Muscle of arm (tissue), 14 donors: ENCODE measurements at places on chromosomes 11 and 22. TPM values are rescaled to one million over a fixed set of nuclear protein-coding genes. Genes with fewer than 3 reads are reported as not detected.

DNA sequence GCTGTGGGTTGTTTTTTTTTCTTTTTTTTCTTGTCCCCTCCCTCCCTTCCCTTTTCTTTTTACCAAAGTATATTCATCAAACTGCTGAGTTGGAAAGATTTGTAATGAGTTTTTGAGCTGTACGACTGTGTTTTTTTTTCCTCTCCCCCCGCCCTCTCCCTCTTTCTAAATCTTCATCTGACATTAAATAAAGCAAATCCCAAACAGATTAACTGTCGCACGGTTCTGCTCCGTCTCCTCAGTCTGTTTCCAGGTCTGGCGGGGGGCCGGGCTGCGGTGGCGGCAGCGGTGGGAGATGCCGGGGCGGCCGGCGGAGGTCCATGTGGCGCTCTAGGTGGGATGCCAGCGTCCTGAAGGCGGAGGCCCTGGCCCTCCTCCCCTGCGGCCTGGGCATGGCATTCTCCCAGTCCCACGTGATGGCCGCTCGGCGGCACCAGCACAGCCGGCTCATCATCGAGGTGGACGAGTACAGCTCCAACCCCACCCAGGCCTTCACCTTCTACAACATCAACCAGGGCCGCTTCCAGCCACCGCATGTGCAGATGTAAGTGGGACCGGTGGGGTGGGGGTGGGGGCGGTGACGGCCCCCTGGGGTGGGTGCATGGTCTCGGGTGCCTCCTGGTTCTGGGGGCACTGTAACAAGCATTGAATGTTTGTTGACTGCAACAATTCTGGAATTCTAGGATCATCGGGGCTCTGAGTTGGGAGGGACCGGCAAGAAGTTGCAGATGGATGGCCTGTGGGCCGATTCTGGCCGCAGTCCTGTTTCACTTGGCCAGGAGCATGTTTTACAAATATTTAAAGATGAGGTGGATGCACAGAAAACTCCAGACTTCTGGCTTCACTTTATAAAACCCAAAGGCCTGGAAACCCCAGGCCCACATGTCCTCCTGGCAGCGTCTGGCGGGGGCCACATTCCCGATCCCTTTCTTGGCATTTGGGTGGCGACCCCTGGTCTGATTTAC, 13.1 kb downstream of the MPPED1 start:
- peak; percentile 59 for DNase-seq

- no peak for DNase-seq
These were observed 35.9 kb downstream of the PIK3C2A start for GRCh38 chr11:17171916-17172315.

DNA sequence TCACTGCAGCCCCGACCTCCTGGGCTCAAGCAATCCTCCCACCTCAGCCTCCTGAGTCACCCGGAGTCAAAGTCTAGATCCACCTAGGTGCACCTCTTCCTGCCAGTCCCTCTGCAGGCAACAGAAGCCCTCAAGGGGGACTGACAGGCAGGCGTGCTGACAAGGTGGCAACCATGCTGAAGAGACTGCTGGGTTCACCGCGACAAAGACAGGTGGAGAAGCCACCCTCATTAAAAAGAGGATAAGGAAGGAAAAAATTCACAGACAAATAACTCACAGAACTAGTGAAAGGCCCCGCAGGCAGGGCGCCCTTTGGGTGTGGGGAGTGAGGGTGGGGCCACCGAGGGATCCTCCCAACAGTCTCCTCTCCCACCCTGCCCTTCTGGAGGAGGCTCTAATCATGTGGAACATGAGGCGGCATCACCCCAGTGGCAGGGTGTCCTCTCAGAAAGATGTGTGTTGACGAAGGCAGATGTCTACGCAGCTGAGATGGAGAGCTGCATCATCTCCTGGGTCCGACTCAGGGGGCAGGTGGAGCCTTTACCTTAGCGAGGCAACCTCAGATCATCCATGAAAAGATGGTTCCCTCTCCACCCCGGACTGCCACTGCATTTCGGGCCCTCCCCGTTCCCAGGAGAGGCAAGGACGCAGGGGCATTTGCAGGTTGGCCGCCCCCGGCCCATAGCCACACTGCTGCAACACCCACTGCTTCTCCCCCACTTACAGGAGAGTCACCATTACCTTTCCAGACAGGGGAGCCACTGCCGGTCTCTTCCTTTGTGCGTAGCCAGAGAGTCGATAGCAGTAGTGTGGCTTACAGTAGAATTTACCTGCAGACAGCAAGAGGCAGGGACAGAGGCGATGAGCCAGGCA, 91.2 kb upstream of the BID start:
- DNase-seq = no peak

FAM181B gene
- 0.11 TPM for polyA plus RNA-seq

DNA sequence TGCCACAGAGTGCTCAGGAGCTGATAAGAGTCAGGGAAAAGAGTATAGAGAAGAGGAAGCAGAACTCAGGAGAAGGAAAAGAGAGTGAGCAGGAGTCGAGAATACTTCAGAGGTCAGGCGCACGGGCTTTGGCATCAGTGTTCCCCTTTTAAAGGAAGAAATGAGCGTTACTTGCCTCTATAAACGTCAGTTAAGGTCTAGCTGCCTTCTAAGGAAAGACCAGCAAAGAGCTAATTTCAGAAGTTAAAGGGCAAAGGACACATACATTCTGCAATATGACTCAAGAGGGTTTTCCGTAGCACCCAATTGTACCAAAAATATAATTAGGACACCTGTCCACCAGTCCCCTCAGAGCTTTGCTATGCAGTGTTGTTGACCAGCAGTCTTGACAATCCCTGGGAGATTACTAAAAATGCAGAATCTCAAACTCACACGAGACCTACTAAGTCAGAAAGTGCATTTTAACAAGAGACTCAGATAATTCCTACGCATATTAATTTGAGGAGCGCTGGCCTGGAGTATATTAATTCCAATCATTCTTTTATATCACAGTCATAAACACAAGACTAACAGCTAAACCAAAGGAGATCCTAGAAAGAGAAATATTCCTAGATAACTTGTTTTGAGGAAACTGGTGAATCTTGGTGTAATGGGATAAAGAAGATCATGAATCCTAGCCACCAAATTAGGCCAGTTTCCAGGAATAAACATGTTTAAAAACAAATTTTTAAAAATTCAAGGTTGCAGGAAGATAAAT, 249.0 kb downstream of the CADM1 start:
- no peak for DNase-seq

DNA sequence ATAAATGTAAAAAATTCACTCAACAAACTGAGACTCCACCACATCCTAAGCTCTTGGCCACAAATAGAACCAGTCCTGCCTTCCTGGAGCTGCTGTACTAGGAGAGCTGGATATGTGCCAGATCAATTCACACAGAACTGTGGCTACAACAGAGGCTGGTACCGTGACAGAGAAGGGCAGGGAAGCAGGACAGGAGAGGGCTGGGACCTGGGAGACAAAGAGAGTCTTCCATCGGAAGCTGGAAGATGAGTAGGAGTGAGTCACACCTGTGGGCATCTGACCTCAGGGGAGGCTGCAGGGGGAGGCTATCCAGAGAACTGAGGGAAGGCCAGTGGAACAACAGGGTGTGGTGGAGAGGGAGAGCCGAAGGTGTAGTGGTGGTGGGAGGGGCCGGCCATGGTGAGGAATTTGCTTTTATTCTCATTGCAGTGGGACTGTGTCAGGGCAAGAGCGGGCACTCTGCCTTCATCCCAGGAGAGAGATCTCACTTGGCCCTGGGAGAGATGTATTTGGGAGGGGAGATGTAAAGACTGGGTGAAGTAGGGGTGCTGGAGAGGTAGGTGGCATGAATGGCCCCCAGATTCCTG, 1.9 kb upstream of the LTBP3 start:
- no peak for DNase-seq

PLCB3 gene
- polyA plus RNA-seq = 18.0 TPM

MYBPC3 gene
- 0.19 TPM for polyA plus RNA-seq

ARHGAP42 gene
- polyA plus RNA-seq = not detected

DNA sequence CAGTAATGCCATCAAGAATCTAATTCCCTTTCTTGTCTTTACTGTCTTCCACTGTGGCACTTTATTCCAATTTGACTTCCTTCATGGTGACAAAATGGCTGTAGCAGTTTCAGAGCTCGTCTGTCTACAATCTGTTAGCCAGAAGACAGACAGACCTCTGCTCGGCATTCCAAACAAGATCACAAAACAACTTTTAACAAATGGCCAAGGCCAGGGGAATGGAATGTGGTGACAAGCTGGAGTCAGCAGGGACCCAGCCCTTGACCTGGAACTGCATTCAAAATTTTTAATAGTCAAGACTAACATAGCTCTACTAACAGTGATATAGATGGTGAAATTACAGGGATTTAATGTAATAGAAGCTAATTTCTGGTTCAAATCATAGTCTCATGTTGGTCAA, 637.2 kb downstream of the ETS1 start:
- DNase-seq = no peak

GRCh38 chr11:73980001-73980961, 2.4 kb downstream of the UCP2 start:
- no peak for DNase-seq

C11orf52 gene
- 2.5 TPM for polyA plus RNA-seq

GRCh38 chr11:129396454-129396853, 20.8 kb downstream of the BARX2 start:
- no peak for DNase-seq

DNA sequence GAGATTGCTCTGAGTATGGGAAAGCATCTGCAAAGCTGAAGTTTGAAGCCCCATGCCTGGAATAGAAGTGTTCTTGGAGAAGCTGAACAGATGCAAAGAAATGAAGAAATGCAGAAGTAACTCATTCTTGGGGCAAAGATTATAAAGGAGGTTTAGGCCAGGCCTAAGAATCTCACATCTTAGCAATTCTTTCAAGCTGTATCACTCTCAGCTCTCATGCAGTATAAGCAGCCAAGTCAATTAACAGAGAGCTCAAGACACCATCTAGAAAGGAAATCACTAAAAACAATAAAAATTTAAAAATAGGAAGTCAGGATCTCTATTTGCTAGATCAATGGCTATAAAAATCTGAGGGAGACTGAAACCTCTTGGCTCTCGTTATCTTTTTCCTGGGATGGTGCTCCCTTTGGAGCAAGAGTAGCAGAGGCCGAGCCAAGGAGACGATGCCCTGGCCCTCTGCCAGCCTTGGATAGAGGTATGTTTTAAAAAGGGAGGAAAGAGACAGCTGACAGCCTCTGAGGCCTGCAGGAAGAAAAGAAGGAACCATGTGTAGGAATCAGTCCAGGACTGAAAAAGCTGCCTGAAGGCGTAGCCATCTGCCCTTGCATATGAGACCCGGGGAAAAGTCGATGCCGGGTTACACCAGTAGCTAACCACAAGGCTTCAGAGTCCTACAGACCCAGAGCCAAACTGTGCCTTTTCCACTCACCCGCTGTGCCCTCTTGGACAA, 229.8 kb downstream of the BLID start:
- peak; percentile 79 for DNase-seq

DNA sequence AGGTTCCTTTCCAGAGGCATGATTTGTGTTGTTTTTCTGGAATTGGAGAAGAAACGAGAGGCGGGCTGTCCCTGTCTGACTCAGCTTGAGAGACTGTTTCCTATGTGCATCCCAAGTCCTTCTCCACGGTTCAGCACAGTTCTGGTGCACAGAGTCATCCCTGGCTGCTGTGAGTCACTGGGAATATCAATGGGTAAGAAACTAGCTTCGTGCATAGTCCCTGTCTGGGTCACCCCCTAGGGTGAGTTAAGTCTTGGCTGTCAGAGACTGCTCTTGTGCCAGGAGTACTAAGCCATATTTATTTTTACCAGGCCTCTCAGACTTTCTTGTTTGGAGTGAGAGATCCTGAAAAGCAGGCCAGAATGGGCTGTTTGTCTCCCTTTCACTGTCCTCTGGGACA, 2.4 kb upstream of the LRP4 start:
- no peak for DNase-seq

DNA sequence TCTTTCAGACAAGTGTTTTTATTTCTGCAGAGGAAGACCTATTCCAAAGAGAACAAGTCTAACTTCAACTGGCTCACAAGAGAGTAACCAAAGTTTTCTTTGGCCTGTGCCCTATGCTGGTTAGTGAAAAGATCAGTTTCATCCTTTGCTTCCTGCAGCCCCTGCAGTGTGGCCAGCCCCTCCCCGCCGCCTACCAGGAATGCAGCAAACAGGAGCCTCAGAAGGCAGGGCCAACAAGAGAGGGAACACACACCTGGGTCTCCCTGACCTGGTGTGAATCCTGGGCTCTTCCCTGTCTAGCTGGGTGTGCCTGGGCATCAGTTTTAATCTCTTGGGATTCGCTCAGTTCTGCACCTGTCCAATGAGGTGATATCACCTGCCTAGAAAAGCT, 21.5 kb upstream of the SCARF2 start:
- no peak for DNase-seq

DNA sequence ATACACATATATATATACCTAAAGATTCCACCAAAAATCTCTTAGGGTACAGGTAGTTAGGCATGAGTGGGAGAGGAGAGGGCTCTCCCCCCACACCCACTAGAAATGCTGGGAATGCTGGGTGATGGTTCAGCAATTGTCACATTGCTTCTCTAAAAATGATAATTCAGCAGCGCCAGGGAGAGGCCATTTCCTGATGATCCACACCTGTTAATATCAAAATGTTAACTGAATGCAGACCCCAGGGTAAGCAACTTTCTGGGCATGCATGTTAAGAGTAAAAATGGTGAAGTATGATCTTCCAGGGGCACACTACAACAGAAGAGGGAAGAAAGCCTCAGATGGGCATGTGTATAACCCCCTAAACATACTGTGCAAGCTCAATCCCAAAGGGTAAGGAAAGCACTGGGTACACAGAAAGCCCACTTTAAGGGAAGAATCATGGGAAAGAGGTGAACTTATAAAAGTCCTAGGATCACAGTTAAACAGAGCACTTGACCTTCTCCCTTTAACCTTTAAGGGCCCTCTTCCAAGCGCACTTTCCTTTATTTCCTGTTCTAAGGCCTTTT, 67.6 kb upstream of the GNAZ start:
- no peak for DNase-seq

PRR5L gene
- not detected for polyA plus RNA-seq

GRCh38 chr11:58924230-58924629, 15.1 kb upstream of the GLYATL1 start:
- DNase-seq = no peak

DNA sequence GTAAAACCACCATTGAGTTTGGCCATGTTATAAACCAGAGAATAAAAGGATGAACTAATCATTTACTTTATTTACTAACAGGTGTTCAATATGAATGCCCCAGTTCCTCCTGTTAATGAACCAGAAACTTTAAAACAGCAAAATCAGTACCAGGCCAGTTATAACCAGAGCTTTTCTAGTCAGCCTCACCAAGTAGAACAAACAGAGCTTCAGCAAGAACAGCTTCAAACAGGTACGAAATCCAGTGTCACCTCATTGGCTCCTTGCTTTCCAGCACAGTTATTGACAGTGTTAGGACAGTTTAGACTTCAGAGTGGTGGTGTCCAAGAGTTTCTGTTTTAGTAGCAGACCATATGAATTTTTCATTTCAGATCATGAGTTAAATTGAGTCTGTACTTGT, 13.6 kb upstream of the NAT10 start:
- DNase-seq = no peak
